ENCODE measurements at places on chromosomes 16 and 17.

DNA sequence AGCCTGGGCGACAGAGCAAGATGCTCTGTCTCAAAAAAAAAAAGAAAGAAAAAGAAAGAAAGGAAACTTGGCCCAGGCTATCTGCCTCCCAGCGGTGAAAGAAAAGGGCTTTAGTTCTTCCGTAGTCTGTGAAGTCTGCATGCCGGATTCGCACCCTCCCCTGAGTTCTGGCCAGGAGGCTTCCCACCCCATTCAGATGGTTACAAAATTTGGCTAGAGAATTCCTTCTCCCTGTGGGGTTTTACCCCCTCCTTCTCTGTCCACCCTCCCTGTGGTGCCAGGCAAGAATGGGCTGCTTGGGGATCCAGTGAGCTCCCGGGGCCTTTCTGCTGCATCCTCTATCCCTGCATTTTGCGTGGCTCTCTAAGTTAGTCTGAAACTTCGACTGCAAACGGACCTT lies 37.8 kb downstream of the PAFAH1B1 start:
- DNase-seq: no peak

- DNase-seq: no peak
Observed at GRCh38 chr17:77297693-77298666, 157.2 kb downstream of the SEC14L1 start.

DNA sequence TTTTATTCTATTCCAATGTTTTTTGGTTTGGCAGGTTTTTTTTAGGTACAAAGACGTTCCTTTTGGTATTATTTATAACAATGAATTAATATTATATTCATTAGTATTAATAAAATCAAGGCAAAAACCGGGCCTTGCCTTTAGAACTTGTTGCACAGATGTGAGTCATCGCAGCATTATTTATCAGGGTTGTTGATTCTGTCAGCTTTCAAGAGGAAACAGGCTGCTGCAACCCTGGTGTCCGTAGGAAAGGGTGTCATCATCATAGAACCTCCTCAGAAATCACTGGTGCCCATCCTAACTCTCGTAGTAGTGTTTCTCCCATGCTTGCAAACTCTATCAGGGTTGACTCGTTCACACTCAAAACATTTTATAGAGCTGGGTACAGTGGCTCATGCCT lies 10.2 kb upstream of the LRRC37B start:
- DNase-seq: no peak

DNA sequence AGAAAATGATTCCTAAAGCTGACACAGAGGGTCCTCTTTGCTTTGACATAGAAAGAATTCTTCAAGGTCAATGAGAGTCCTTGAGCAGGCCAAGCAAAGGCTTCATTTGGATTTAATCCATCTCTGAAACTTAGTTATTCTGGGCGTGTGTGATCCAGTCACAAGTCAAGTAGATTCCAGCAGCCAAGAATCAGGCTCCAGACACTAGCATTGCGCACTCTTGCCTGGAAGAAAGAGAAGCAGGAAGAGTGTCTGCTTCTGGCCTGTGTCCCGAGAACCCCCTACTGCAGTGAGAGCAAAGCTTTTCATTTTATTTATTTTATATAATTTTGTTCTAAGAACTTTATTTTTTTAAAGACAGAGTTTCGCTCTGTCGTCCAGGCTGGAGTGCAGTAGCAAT lies 88.2 kb upstream of the CACNG5 start:
- DNase-seq: no peak

DNA sequence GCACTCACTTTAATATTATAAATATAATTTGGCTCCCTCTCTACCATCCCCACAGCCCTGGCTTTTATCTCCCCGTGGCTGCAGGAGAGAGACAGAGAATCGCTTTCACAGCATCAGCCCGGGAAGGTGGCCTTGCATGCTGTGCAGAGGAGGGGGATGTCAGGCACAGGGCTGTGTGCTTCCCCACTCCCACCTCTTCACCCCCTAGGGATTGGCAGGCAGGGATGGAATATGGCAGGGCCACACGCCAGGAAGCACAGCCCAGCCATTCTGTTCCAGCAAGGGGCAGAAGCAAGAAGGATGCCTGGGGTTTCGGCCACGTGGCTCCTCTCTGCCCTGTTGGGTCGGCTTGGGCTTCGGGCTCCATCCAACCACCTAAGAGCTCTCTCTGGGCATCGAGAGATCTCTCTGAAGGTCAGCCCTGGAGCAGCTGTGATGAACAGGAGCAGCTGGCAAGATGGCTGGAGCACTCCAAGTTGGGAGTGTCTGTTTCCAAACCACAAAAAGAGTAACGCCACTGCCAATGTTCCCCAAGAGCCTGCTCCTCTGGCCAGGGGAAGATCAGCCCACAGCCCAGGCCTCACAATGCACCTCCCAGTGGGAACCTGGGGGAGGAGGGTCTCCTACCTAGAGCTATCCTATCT lies 223.2 kb downstream of the C16orf78 start:
- DNase-seq: no peak

DNA sequence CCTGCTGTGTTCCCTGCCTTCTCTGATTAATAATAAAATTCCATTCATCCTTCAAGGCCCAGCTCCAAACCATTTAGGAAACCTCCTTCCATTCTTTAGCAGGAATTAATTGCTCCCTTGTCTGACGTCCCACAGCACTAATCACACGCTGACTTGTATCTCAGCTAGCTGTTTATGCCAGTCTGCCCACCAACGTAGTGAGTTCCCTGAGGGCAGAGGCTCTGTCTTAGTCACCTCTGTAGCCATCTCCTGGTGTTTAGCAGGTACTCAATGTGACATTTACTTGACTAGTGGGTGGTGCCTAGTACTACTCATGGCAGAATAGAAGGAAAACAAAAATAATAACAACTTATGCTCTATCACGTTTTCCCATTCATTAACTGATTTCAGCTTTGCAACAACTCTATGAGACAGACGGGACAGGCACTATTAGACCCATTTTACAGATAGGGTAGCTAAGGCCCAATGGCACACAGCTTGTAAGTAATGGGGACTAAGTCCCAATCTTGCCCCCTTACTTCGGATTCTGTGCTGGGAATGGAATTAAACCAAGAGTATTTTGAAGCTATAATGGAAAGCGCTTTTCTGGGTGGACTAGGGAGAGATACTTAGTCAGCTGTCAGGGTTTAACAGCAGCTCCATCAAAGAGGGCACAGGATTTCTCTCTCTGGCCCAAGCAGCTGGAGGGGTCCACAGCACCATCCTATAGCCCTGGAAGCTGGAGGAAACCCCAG lies 931 bp upstream of the WIPF2 start:
- no peak for DNase-seq

DNA sequence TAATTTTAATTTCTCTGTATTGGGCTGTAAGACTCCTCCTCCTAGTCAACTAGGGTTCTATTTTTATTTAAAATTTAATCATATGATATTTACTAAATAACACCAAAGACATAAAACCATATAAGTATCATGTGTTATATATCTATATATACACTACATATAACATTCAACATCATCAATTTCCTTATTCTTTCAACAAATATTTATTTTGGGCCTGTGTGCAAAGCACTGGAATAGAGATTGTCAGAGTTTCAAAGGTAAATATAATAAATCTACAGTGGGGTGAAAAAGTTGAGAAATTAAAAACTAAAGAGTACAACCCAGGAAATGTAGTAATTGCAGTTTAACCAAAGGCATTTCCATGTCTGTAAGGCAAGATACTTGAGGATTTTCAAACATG lies 364.0 kb downstream of the CA10 start:
- no peak for DNase-seq

GRCh38 chr16:16033208-16033717 lies 83.8 kb downstream of the ABCC1 start:
- DNase-seq: no peak

- DNase-seq: no peak
Observed at GRCh38 chr16:3513892-3514583, 13.2 kb downstream of the CLUAP1 start.

GRCh38 chr17:4375039-4375748 lies 8.7 kb upstream of the UBE2G1 start:
- no peak for DNase-seq

DNA sequence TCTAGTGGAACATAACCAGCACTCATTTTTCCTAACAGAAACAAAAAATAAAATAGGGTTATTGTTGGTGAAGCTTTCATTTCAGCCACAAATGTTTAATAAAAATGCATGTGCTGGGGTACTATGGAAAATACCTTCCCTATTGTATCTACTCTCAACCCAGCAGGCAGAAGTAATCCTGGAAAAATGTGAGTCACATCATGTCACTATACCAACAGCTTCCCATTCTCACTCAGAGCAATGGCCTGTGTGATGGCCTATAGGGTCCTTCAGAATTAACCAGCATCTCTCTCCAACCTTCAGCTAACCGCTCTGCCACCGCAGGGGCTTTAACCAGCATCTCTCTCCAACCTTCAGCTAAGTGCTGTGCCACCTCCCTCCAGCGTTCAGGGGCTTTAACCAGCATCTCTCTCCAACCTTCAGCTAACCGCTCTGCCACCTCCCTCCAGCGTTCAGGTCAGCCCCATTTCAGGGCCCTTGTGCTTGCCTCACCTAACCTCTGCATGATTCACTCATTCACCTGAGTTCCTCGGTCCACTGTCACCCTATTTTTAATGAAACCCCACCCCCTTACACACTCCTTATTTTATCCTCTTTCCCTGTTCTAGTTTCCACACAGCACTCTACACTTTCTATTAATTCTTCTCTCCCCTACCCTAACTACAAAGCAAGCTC lies 34.0 kb downstream of the UBE2G1 start:
- DNase-seq: no peak

DNA sequence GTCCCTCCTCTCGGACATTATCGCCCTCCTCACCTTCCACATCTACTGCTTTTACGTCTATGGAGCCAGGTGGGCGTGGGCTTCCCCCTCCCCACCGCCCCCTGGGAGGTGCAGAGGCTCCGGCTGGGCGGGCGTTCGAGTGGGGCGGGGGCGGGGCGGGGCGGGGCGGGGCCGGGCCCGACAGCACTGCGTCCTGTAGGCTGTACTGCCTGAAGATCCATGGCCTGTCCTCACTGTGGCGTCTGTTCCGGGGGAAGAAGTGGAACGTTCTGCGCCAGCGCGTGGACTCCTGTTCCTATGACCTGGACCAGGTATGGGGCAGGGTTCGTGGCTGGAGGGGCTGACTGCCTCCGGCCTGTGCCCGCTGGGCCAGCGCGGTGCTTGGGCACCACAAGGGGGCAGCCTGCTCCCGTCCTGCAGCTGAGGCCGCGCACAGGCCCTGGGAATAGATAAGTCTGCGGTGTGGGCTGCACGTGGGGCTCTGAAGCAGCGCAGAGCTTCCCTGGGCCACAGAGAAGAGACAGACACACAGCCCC lies 9.2 kb downstream of the PIGQ start:
- DNase-seq: peak; percentile 89

- DNase-seq: no peak
Observed at GRCh38 chr17:74079537-74080300, 123.8 kb upstream of the RPL38 start.

DNA sequence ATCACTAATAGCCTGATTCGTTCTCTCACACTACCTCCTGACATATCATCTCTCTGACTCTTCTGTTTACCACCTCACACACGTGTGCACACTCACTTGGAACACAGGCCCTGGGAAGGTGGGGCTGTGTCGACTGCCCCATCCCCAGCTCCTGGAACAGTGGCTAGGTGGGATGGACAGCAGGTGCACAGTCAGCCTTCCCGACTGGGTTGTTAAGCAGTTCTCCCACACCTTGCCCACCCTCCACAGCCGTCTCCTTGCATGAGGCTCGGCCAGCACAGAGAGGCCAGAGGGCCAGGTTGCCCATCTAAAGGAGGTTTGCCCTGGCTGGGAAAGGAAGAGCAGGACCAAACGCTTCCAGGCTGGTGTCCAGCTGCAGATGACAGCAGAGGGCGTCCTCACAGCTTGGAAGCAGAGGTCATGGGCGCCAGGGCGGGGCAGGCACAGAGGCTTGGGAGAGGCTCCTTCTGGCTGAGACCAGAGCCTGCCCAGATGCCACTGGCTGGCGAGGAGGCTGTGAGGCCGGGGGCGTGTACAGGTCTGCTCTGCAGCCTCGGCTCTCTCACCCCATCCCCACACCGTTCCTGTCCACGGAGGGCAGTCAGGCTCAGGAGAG lies 92.8 kb downstream of the AMFR start:
- DNase-seq: no peak

DNA sequence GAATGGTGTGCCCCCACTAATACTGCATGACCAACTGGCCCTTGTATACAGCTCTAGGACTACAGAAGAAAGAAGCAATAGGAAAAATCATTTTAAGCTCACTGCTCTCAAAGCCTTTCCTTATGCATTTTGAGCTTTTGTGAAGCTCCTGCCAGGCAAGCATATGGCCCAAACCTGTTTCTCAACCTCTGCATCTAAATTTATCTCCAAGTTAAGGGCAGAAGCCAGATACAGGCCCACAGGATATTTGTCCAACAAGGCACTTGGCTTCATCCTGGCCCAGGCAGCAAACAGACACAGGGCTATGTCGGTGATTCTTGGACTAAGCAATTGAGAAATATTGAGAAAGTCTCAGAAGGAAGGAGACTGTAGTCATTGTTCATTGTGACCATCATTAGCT lies 43.9 kb downstream of the CCT6B start:
- no peak for DNase-seq

DNA sequence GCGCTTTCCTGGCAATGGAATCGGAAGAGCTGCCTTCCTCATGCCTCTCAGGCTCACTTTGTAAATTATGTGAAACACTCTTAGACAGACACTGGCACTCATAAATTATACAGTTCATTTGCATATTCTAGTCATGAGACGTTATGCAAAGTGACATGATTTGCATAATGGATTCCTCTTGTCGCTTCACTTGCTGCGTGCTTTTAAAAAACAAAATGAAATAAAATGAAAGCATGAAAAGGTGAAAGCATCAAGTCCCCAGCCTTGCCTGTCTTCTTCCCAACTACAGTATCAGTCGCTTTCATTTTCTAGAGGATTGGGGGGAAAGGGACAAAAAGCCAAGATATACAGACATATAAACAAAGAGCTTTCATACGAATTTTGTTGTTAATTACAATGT lies 252.8 kb upstream of the PMFBP1 start:
- no peak for DNase-seq

GRCh38 chr16:77618951-77619350 lies 103.4 kb upstream of the NUDT7 start:
- no peak for DNase-seq

GRCh38 chr16:66471716-66472393 lies 44.8 kb downstream of the BEAN1 start:
- no peak for DNase-seq

DNA sequence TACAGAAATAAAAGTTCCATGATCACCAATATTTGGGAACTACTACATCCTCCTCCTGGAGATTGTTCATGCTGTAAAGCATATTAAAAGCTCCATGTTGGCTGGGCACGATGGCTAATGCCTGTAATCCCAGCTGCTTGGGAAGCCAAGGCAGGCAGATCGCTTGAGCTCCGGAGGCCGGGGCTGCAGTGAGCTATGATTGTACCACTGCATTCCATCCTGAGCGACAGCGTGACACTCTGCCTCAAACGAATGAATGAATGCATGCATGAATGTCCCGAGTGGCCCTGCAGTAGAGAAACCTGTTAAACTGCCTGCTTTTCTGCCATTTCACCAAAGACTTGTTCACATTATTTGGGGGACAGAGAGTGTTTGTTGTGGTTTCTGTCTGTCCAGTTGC lies 15.0 kb downstream of the CNEP1R1 start:
- DNase-seq: no peak

GRCh38 chr17:64400642-64401041 lies 10.0 kb upstream of the PECAM1 start:
- no peak for DNase-seq

- no peak for DNase-seq
Observed at GRCh38 chr16:59356709-59357108, 622.6 kb upstream of the GOT2 start.
